NCI-H146 (cell line): ENCODE measurements at places on chromosomes 16 and 17.

GRCh38 chr16:88923450-88923849, 53.6 kb downstream of the CBFA2T3 start:
- no peak for DNase-seq

DNA sequence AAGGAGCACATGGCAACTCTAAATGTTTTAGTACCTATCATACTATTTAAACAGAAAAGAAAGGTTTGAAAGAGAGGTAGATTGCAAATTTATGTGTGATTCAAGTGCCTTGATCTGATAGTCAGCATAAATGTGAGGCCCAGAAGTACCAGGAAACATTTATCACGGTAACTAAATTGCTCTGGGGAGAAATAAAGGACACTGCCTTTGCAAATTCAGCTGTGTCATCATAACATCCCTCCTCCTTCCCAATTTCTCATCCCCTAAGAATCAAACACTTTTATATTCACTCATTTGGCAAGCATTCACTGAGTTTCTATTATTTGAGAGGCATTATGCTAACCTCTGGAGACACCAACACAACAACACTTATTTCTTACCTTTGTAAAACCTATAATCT, 563.4 kb upstream of the CA10 start:
- no peak for DNase-seq

DNA sequence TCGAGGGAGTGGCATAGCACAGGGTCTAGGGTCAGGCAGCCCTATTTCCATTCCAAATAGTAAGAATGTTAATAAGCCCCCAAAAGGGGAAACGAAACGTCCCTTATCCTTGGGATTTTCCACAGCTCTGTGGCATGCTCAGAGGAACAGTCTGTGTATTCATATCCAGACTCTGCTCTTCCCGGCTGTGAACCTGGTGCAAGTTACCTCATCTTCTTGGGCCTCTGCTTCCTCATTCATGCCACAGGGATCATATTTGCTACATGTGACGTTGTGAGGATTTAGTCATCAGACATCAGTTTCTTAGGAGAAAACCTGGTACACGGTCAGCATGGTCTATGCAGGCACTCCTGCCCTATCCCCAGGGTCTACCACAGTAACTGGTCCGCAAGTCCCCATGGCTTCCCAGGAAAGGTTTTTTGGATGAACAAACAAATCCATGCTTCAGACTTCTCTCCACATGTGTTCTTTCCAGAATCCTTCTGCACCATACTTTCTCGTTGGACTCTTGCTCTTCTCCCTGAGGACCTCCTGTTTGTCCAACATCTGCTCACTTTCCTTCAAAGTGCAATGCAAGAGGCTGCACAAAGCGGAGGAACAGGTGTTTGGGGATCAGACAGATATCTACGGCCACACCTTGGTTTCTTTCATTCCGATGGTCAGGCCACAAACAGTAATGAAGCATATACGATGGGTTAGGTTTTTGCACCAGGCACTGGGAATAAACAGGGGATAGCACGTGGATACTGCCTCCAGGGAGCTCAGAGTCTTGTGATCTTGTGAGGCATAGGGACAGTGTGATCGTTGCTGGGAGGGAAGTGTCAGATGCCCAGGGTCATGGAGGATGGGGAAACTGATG, 17.7 kb downstream of the GLP2R start:
- DNase-seq: no peak

DNA sequence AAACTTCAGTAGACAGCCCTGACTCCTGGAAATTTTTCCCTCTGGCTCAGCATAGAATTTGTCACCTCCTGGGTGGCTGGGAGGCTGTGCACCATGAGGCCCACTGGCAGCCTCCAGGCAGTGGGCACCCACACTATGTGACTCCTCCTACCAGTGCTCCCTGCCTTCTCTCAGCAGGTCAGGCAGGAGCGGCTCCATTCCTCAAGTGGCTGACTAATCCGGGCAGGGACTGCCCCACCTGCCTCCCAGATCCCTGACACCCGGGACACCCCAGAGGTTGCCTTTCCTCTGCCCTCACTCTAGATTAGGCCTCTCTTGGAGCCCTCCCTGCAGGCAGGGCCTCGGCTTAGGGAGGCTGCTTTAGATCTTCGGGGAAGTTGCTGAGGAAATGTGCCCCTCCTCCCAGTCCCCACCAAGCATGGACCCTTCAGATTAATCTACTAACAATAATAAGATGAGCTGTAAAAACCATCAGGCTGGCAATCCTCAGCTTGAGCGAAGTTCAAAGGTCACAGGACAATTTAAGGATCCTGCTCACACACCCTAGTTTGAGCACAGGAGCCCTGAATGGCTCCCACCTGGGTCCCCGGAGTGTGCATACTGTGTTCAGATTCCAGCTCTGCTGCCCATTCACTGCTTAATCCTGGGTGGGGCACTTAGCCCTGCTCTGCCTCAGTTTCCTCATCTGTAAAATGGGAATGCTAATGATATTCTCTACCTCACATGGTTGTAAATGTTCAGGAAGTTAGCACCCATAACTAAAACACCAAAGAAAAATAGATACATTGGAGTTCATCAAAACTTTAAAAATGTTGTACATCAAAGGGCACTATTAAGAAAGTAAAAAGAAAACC, 10.0 kb upstream of the MYCBPAP start:
- DNase-seq: no peak
